Frontal cortex (tissue), 4 donors: ENCODE measurements at places on chromosomes 3 and 15. TPM values are rescaled to one million over a fixed set of nuclear protein-coding genes. Genes with fewer than 3 reads are reported as not detected.

Gene HEG1
- total RNA-seq, result 5.7 TPM

Gene FGF12
- 136 TPM for total RNA-seq

Gene C3orf62
- total RNA-seq, result 6.5 TPM

DNA sequence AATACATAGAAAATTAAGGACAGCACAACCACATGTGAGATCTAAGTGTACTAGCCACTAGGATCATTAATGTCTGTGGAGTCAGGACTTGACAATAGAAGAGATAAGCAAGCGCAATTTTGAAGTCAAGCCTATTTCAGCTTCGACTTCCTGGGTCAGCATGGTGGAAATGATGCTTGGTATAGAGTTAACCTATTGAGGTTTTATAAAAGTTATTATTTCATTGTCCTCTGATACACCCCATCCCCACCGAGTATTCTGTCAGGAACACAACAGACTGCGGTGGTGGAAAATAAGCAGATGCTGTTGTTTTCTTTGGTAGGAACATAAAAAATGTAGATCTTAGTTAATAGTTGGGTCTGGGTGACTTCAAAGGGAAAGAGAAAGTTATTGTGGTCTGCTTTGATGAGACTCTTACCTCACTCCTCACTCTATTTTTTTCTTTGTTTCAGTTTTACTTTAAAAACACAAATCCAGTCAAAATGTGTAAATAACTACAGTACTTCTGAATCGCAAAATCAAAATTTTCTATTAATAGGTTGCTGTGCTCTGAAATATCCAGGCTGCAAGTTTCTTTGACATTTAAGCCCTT, 82.1 kb downstream of the IL5RA start:
- DNase-seq, result no peak

- no peak for DNase-seq
Measured at GRCh38 chr3:10242182-10243065, 5.8 kb upstream of the TATDN2 start.

DNA sequence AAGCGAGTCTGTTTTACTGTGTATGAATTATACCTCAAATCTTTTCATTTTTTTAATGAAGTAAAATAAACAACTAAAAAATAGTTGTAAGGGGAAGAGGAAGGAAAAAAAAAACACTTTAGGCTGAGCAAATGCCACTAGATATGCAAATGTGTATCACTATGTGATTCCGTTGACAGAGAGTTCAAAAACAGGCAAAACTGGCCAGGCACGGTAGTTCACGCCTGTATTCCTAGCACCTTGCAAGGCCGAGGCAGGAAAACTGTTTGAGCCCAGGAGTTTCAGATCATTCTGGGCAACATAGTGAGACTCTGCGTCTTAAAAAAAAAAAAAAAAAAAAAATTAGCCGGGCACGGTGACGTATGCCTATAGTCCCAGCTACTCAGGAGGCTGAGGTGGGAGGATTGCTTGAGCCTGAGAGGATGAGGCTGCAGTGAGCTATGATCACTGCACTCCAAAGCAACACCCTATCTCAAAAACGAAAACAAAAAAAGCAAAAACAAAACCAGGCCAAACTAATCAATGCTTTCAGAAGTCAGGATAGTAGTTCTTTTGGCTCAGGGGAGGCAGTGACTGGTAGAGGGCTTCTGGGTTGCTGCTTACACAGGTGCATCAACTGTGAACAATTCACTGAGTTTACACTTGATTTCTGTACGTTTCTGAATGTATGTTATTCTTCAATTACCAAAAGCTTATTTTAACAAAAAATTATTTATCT, 7.4 kb downstream of the PRC1 start:
- DNase-seq, result no peak
